ENCODE measurements at places on chromosomes 4 and X. TPM values are rescaled to one million over a fixed set of nuclear protein-coding genes. Genes with fewer than 3 reads are reported as not detected.
A peak's percentile ranks its signal among the peaks of the same experiment; 100 is the strongest.

GRCh38 chr4:117491516-117491915 is 406.1 kb upstream of the TRAM1L1 start:
- no peak for DNase-seq

Gene HNRNPD
- polyA plus RNA-seq = 42.5 TPM

Gene HDX
- polyA plus RNA-seq = 1.8 TPM

GRCh38 chr4:15197005-15197404 is 194.7 kb downstream of the CPEB2 start:
- peak; percentile 28 for DNase-seq

Gene CENPVL2
- polyA plus RNA-seq = not detected

- DNase-seq = peak; percentile 56
These were observed 584 bp downstream of the TMEM271 start for GRCh38 chr4:575281-576141.

- no peak for DNase-seq
These were observed 52.2 kb downstream of the EFNB1 start for GRCh38 chrX:68880846-68881552.

DNA sequence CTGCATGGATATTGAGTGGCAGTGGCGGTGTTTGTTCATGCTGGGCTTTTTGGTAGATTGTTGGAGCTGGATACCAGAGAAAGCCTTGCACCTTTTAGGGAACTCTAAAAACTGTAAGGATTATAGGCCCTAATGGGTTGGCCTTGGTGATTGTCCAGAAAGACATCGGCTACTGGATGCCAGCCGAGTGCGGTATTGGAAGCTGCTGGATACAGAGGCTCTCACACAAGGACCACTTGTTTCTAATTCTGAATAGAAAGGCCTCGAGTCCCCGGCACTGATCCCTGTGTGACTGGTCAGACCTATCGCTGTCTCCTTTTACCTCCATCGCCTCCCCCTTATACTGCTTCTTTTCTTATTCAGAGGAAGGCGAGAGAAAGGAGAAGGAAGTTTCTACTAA is 27.3 kb upstream of the SCOC start:
- DNase-seq = no peak

- DNase-seq = no peak
These were observed 426 bp upstream of the XIAP start for GRCh38 chrX:123859409-123859845.

Gene ANTXR2
- 41.0 TPM for polyA plus RNA-seq

DNA sequence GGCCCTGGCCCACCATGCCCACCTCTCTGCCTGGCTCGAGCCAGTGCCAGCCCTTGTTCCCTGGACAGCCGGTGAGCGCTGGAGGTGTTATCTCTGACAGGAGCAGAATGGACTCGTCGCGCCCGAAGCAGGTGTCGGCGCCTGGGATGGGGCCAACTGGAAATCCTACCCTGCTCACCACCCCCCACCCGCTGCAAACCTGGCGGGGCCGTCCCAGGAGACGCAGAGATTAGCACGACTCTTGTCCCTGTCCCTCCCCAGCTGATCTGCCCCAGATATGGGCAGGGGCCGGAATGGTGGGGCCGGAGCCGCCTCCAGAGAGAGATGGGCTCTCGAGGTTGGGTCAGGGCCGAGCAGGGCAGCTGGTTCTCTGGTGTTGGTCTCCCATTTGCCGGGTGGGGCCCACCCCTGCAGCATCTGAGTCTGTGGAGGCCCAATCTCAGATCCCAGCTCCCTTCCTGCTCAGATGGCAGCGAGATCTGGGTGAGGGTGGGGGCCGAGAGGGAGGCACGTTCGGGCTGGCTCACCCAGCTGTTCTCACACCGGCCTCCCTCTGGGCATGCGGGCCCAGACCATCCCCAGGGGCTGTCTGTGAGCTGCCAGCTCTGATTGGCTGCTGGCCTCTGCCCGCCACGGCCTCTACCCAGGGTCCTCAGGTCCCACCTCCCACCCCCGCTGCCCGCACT is 20.1 kb upstream of the FGFR3 start:
- DNase-seq = no peak

DNA sequence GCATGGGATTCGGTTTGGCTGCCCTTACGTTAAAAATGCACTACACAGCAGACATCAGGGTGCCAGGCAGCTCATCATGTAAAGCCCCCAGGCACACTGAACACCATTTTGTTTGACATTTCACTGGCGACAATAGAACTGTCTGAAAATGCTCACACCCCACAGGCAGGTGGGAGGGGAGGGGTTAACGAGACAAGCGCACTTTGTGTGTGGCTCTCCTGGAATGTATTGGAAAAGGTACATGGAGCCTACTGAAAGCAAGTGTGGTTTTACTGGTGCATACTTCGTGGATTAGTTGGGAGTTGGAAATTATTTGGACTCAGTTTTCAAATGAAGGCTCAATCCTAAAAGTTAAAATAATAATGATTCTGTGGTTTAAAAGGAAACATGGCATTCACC is 31.6 kb upstream of the PPARGC1A start:
- DNase-seq = peak; percentile 69

- DNase-seq = no peak
These were observed 4.5 kb downstream of the XK start for GRCh38 chrX:37690119-37690518.

DNA sequence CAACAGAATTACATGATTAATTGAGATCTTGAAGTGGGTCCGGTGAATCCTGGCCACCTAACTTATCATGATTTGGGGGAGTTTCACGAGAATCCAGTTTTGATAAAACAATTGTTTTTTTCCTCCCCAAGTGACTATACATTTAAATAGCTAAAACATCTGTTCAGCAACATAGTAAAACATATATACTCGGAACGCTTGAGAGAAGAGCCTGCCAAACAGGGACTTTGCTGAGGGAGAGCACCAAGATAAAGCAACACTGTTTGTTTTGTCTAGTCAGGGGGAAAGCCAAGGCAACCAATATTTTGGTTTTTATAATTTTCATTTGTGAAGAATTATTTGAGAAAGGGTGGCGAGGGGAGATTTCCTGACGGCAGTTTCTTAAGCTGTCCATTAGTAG is 381 bp downstream of the PHEX start:
- no peak for DNase-seq

Gene CCDC149
- polyA plus RNA-seq = 2.2 TPM

DNA sequence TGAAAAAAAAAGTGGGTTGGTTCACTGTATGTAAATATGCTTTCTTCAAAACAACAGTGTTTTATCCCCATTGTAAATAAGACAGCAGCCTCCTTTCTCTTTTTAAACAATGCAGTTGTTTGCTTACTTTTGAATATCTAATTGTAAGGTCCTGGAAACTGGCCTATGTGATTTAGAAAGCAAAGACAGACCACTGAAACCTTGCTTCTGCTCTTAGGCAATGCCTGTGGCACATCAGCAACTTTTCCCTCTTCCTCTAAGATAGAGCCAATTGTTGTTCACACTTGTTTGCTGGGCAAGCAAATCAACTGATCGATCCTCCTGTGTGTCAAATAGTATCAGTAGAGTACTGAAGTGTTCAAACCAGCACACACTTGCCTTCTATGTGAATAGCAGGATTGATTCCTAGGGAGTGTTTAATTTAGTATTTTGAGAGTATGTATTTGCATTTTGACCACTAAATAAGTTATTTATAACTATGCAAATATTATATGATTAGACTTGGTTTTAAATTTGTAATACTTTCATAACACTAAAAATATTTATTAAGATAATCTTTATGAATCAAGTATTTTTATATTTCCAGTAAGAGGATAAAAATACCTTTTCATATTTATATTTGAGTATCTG is 55.4 kb upstream of the GRPR start:
- DNase-seq = no peak

Measured in mammary epithelial cell (primary cell).